Endodermal cell (in vitro differentiated cells): ENCODE measurements at places on chromosomes 12 and 14. TPM values are rescaled to one million over a fixed set of nuclear protein-coding genes. Genes with fewer than 3 reads are reported as not detected.

DNA sequence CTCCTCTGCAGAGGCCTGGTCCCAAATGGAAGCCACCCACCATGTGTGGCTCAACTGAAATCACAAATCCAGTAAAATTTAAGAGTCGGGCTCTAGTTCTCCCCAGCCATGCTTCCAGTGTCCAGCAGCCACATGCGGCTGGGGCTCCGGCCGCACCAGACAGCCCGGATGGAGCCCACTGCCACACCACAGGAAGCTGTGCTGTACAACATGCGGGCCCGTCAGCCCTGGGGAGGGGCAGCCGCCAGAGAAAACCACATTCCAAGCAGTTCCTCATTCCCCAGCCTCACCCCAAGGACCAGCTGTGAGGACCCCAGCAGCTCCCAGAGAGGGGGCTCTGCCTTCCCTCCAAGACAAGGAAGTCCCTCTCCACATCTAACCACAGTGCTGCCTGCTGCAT, 135.0 kb downstream of the NCOR2 start:
- no peak overlapping the region for H3K4me3 ChIP-seq
- peaks cover 13% of the 10 kb centered on the region for H3K36me3 ChIP-seq
- H3K4me1 ChIP-seq = peaks cover 4% of the 10 kb centered on the region
- no peaks in the 10 kb centered on the region for H3K27me3 ChIP-seq
- DNase-seq = no peak
- H3K27ac ChIP-seq = peak overlapping the region; percentile 12

DNA sequence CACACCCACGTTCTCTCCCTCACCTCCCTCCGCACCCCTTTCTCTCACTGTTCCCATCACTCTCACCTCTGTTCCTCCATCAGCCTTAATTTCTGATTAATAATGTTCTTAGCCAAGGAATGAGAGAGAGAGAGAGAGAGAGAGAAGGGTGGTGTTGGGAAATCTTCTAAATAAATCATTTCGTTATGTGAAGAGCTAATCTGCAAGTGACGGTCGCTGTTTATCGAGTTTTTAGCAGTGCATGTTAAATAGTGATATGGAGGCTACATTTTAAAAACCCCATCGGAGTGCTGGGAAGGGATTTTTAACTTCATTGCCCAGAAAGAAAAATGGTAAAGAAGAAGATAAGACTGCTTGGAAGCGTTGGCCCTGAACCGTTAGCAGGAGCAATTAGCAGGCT, 203.3 kb upstream of the LHX5 start:
- H3K27me3 ChIP-seq = no peaks in the 10 kb centered on the region
- H3K27ac ChIP-seq = no peak overlapping the region
- H3K4me1 ChIP-seq = peaks cover 3% of the 10 kb centered on the region
- H3K4me3 ChIP-seq = no peak overlapping the region
- no peak for DNase-seq
- H3K36me3 ChIP-seq = no peaks in the 10 kb centered on the region

DACT1 gene
- total RNA-seq = 0.42 to 1.4 TPM (median 0.46 TPM) in 3 replicates

DNA sequence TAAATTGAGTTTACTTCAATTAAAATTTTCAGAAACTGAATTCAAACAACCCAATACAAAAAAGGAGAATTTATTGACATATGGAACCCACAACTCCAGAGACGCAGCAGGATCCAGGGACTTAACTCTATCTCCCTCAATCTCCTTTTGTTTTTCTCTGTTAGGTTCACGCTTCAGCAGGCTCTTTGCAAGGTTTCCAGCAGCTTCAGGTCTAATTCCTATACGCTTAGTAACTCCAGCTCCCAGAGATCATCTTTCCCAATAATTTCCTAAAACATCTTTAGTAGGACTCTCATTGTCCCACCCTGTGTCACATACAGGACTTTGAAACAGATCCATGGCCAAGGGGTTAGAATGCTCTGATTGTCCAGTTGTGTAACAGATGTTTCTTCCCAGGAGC, 175.2 kb downstream of the RMST start:
- no peaks in the 10 kb centered on the region for H3K27me3 ChIP-seq
- H3K36me3 ChIP-seq = no peaks in the 10 kb centered on the region
- no peak overlapping the region for H3K27ac ChIP-seq
- no peak for DNase-seq
- no peak overlapping the region for H3K4me3 ChIP-seq

DNA sequence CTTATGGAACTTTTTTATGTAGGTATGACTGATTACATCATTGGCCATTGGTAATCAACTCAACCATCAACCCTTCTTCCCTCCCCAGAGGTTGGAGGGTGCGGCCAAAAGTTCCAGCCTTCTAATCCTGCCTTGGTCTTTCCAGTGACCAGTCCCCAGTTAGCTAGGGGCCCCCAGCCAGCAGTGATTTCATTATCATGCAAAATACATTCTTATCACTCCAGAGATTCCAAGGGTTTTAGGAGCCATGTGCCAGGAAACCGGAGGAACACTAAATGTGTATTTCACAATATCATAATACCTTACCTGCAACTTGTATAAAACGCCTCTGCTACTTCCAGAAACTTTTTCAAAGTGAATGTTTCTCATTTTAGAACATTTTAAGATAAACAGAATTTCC, 181.5 kb upstream of the PELI2 start:
- H3K36me3 ChIP-seq = no peaks in the 10 kb centered on the region
- no peaks in the 10 kb centered on the region for H3K4me1 ChIP-seq
- no peak overlapping the region for H3K4me3 ChIP-seq
- no peaks in the 10 kb centered on the region for H3K27me3 ChIP-seq
